ENCODE measurements at places on chromosomes 4 and X.
A peak's percentile ranks its signal among the peaks of the same experiment; 100 is the strongest.

DNA sequence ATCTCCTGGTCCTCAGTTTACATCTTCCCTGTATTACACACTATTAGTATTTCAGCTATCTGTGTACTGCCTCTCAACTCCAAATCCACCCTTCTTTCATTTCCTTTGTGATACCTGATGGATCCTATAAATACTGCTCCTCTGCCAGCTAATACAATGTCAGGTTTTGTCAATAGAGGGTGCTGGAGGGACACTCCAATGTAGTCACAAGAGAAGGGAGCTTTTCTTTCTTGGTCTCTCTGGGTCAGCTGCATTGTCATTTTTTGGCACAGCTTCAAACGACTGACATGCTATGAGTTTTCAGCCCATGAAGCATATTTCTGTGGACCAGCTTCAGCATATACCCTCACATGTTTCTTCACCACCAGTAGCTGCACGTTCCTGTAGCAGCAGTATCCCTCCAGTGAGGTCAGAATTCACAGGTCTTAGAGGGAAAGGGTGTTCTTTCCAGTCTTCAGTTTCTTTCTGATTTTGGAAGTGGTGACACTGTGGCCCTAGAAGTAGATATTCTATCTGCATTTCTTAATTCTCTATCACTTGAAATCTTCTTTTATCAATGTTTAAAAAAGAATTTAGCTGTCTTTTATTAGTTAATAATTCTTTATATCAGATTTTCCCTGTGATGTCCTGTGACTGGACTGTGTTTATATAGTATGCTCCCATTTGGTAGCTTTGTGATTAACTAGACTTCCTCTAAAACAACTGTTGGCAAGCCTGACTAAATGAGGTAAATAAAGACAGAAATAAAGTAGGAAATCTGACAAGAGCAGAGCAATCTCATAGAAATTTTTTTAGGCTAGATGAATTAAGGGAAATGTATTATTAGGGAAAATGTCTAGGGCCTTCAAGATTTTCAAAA is 60.6 kb downstream of the GABRA2 start:
- DNase-seq, result peak; percentile 16

DNA sequence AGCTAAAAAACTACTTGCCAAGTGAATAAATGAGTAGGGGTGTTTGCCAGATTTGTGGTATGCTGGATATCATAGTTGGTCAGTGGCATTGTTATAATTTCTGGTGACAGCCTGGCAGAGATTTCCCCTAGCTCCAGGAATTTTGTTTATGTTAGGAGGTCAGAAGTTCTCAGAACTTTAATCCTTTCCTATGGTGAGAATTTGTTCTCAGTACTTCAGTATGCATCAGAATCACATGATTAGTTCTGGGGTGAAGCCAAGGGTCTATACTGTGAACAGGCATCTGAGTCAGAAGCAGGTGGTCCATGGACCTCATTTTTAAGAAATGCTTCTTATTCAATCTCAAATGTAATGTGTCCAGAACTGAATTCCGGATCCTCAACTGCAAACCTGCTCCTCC is 10.5 kb downstream of the RASSF6 start:
- DNase-seq, result no peak

DNA sequence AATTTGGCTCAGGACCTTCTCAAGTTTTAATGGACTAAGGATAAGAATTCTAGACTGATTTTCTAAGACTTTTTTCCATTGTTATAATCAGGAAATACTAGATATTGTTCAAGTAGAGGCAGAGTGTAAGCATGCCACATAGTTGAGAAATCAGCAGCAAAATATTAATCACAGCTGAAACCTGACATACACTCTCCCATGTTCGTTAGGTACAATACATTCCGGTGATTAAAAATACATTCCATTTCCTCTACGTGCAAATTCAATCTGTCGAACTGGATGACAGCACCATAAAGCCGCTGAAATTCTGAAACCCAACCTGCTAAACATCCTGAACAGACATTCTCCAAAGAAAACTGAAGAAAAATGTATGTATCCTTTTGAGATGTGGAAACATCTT is 587.6 kb upstream of the DIPK2B start:
- no peak for DNase-seq

- peak; percentile 93 for DNase-seq
Measured at GRCh38 chr4:6574747-6575502, at the start of gene MAN2B2. TSS of gene MAN2B2 (plus strand) at chr4:6575189. CDS start at chr4:6575211, 22 bp downstream.

DNA sequence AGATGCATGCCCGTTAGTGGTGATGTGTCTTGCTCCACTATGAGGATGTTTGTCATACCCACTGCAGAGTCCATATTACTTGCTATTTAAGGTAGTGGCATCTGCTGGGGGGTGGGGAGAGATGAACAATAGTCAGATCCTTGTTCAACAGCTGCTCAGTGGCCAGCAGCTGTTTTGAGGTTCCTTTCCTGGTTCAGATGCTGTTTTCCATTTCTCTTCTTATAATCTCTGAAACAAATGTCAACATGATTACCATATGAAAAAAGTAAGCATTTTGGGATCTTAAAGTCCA is 1567.9 kb upstream of the TENM3 start:
- no peak for DNase-seq

GRCh38 chr4:72631296-72631695 is 62.3 kb upstream of the ADAMTS3 start:
- peak; percentile 84 for DNase-seq

DNA sequence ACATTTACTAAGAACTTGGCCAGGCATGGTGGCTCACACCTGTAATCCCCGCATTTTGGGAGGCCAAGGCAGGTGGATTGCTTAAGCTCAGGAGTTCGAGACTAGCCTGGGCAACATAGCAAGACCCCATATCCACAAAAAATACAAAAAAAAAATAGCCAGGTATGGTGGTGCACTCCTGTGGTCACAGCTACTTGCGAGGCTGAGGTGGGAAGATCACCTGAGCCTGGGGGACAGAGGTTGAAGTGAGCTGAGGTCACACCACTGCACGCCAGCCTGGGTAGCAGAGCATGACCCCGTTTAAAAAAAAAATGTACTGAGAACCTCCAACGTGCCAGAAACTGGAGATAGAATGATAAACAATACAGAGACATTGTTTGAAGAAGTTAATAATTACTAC is 8.0 kb downstream of the OPRPN start:
- DNase-seq, result no peak

DNA sequence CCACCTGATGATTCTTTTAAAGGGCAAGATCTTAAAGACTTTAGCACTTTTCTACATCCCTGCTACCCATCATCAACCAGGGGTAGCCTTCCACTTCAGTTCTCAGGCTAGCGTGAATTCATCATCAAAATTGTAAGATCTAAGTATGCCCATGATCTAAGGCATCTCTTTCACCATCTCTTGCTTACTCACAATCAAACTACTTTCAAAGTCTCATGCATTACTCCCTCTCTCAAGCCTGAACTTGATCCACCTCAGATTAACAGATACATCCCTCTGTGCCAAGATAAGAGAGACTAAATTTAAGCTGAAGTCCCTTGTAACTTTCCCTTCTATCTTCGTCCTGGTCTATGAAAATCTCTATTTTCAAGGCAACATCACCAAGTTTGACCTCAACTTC is 62.8 kb downstream of the DHX15 start:
- DNase-seq, result peak; percentile 7

DNA sequence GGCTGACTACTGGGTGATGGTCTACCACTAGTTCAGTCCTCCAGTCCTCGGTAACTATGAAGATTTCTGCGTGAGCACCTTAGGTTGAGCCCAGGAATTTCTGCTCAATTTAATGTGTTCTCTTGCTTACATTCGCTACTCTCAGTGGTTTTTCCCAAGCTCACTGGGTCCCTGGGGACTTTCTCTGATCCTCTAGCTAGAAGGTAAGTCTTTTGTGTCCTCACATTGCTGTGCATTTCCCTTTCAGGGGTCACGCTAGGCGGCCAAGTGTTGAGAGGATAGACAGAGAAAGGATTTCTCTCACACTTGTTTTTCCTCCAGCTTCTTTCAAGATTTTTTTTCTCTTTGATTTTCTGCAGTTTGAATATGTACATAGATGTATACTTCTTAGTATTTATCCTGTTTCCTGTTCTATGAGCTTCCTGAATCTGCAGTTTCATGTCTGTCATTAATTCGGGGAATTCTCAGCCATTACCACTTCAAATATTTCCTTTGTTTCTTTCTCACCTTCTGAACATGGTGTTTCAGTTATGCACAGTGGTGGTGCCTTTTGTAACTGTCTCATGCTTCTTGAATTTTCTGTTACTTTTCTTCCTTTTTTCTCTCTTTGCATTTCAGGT is 17.5 kb downstream of the MAGEA9 start:
- DNase-seq, result no peak

- DNase-seq, result no peak
Measured at GRCh38 chr4:2830632-2831610, 12.7 kb upstream of the ADD1 start.

GRCh38 chrX:40174001-40174853 is 76.5 kb upstream of the BCOR start:
- DNase-seq, result peak; percentile 62
